ENCODE measurements at places on chromosomes 5 and 9.

DNA sequence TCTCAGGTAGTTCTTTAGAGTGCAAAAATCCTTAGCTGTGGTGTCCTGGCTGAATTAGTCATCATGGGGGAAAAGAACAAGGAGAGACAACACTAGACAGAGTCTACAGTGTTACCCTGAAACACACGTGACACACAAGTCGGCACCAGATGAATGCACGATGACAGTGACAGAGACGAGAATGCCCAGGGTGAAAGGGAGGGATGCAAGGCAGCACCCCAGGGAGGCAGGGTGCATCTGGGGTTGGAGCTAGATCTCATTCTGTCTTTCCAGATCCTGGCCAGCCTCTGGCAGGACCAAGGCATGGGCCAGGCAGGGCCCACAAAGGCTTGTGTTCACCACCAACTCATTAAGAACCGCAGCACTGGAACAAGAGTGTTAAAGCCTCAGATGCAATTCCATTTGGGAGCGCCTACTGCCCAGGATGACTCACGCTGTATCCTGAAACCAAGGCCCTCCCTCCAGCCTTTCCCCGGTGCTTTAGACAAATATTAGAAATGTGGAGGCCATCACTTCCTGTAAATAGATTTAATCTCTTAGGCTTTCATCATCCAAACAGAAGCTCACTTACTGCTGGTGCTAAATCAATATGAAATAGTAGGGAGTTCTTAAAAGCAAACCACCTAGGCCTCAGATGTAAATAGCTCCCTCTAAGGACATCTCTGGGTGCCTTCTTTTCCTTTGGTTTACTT is 56.1 kb downstream of the IRX2 start:
- no peak overlapping the region for H3K27ac ChIP-seq
- H3K4me1 ChIP-seq: no peaks in the 10 kb centered on the region
- no peak overlapping the region for H3K4me3 ChIP-seq
- H3K27me3 ChIP-seq: no peaks in the 10 kb centered on the region
- no peak for DNase-seq

- H3K27me3 ChIP-seq: no peaks in the 10 kb centered on the region
- no peak for DNase-seq
- H3K4me1 ChIP-seq: peaks cover 32% of the 10 kb centered on the region
- H3K4me3 ChIP-seq: peak overlapping the region; percentile 34
- H3K27ac ChIP-seq: peak overlapping the region; percentile 49
- H3K36me3 ChIP-seq: no peaks in the 10 kb centered on the region
These were observed 71.6 kb downstream of the GCNT1 start for GRCh38 chr9:76530458-76531110.

DNA sequence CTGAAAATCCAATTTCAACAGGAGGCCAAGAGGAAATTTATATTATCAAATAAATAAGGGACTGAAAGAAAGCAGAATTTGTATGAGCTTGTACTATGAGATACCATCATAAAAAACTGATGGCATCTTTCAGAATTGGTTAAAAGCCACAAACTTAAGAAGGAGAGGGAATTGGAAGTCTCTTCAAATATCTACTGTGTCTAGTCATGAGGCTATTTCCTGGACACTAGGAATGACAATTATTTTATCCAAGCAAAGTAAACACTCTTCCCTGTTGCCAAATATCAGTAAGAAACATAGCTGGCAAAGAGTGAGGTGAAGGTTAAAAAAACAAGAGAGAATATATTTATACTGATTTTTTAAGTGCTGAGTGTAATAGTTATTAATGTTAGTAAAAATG is 101.5 kb upstream of the ARRDC3 start:
- H3K27me3 ChIP-seq: peaks cover 4% of the 10 kb centered on the region
- no peak overlapping the region for H3K4me3 ChIP-seq
- no peak overlapping the region for H3K27ac ChIP-seq
- no peak for DNase-seq

- H3K36me3 ChIP-seq: no peaks in the 10 kb centered on the region
- no peak for DNase-seq
- no peaks in the 10 kb centered on the region for H3K27me3 ChIP-seq
- no peak overlapping the region for H3K27ac ChIP-seq
- no peak overlapping the region for H3K4me3 ChIP-seq
These were observed 50.7 kb upstream of the ARRDC3 start for GRCh38 chr5:91433861-91434260.

DNA sequence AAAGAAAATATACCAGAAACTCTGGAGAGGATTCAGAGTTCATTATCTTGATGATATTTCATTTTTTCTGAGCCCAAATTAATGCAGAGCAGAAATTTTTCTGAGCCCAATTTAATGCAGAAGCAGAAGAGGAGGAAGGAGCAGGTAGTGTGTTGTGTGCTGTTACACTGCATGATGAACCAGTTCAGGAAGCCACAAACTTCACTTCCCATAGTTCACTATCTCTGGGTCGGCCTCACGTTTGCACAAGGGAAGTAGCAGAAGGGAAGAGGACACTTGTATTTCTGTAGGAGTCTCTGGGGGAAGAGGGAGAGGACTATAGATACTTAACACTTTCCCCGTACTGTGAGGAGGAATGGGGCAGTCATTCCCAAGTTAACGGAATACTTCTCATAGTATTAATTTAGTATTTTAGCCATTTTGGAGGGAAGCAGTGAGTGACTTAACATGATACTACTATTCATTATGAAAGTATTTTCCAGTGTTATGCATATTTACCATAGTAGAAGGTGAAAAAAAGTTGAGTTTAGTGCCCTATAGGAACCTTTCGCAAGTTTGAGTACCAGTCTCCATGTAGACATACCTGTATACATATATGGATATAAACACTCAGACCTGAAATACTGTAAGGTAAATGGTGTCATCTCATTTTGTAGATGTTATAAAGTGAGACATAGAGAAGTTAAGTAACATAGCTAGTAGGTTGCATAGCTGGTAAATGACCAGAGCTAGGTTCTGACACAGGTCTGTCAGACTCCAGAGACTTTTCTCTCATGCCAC is 30.0 kb downstream of the XPA start:
- peaks cover 27% of the 10 kb centered on the region for H3K4me1 ChIP-seq
- DNase-seq: no peak
- peak overlapping the region; percentile 33 for H3K27ac ChIP-seq
- peaks cover 83% of the 10 kb centered on the region for H3K36me3 ChIP-seq
- no peak overlapping the region for H3K4me3 ChIP-seq

- no peak for DNase-seq
- H3K36me3 ChIP-seq: no peaks in the 10 kb centered on the region
- H3K4me3 ChIP-seq: no peak overlapping the region
These were observed 83.8 kb downstream of the DAB2IP start for GRCh38 chr9:121735065-121735792.

DNA sequence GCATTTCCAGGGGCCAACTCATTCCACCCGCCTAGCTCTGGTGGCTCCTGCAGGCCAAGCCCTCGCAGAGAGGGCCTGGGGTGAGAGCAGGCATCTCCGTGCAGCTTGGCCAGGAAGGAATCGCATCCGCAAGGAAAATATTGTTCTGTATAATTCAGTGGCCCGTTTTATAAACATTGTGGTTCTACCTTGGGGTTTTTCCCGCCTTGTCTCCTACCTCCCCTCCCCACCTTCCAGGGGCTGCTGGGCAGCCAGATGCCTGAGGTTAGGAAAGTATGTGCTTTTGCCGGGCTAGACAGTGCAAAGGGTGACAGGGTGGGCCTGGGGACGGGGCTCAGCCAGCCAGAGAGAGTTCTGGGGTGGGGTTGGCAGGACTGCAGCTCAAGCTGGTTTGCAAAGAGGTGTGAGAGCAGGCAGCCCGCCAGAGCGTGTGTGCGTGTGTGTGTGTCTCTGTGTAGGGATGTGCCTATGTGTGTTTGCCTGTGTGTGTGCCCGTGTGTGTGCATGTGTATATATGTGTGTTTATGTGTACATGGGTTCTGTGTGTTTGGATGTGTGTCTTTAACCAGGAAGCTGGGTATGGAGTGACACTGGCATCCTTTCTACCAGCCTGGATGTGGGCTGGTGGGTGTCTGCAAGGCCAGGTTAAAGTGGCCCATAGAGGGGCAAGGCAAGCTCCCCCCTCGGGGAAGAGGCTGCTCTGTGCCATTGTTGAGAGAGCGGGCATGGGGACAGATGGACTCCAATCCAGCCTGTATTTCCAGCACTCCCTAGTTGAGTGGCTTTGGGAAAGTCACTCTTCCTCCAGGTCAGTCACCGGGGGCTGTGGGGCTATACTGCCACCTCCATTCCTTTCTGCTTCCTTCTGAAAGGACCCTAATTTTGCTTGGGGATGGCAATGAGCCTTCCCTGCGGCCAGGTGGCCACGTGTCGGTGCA is 10.6 kb upstream of the SLC2A6 start:
- DNase-seq: no peak
- no peak overlapping the region for H3K4me3 ChIP-seq
- H3K27ac ChIP-seq: no peak overlapping the region
- H3K27me3 ChIP-seq: peaks cover 2% of the 10 kb centered on the region
- H3K4me1 ChIP-seq: peaks cover 3% of the 10 kb centered on the region

DNA sequence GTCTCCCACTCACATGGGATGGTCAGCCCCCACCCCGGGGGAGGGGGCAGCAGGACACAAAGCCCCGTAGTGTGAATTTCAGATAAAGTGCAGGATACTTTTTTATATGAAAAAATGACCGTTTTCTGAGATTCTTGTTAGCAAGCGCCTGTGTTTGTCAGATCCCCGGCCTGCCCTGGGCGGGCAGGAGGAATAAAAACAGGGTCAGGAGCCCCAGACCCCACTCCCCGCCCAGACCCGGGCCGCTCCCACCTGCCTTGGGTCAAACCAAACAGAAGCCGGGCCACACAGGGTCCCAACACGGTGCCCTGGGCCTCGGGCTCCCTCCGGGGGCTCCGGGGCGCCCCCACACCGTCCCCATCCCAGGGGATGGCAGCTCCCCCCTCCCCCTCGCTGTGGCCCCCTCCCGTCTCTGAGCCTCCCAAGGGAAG is 13.5 kb upstream of the NRARP start:
- no peak overlapping the region for H3K27ac ChIP-seq
- H3K4me3 ChIP-seq: no peak overlapping the region
- no peaks in the 10 kb centered on the region for H3K27me3 ChIP-seq
- peaks cover 5% of the 10 kb centered on the region for H3K4me1 ChIP-seq

DNA sequence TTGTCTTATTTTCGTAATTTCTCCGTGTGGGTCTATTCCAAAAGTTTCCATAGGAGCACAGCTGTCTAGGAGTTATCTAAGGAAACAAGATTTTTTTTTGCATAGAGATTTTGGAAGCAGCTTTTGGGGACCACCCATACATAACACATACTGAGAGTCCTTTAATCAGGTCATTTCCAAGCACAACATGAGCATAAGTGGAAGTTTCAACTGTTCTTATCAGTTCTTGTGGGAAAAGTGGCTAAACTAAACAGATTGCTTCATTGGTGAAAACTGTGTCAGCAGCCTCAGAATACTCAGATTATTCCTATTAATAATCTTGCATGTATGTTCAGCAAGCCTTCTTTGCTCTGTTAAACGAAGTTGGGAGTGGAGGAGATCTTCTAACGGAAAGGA is 153.6 kb upstream of the TYRP1 start:
- H3K4me1 ChIP-seq: no peaks in the 10 kb centered on the region
- no peaks in the 10 kb centered on the region for H3K27me3 ChIP-seq
- no peaks in the 10 kb centered on the region for H3K36me3 ChIP-seq
- DNase-seq: no peak
- H3K4me3 ChIP-seq: no peak overlapping the region

DNA sequence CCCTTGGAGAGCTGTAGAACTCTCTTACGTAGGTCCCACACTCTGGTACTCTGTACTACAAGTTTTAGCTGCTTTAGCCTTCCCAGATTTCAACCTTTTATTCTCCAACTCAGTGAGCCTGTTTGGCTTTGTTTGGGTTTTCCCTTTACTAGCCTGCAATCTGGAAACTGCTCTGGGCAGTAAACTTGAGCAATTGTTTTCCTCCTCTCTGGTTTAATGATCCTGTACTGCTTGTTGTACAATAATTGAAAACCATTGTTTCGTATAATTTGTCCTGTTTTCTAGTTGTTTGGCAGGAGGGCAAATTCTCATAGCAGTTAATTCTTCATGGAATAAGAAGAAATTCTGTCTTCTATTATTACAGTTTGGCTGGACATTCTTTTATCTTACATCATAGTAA is 62.8 kb upstream of the TLX3 start:
- no peaks in the 10 kb centered on the region for H3K4me1 ChIP-seq
- peaks cover 6% of the 10 kb centered on the region for H3K27me3 ChIP-seq
- H3K4me3 ChIP-seq: no peak overlapping the region
- H3K27ac ChIP-seq: no peak overlapping the region

DNA sequence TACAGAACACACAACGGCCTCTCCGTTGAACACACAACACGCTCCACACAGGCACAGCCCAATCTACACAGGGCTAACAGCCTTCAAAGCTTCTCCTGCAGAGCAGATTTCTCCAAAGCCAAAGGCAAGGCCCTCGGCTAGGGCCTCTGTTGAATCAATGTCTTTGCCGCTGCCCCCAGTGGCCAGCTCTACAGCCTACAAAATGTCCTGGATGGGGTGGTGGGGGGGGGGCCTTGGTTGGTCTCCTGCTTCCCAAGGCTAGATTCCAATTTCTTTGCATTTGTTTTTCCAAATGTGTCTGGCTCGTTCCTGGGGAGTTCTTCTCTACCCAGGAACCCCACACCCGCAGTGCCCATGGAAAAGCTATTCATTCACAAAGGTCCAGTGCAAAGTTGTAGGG is 167.2 kb downstream of the PAX5 start:
- H3K27me3 ChIP-seq: peaks cover 3% of the 10 kb centered on the region
- no peaks in the 10 kb centered on the region for H3K36me3 ChIP-seq
- DNase-seq: no peak
- H3K4me3 ChIP-seq: no peak overlapping the region

- DNase-seq: no peak
- no peak overlapping the region for H3K27ac ChIP-seq
- H3K36me3 ChIP-seq: no peaks in the 10 kb centered on the region
- peaks cover 3% of the 10 kb centered on the region for H3K27me3 ChIP-seq
These were observed 21.9 kb upstream of the TTC39B start for GRCh38 chr9:15328946-15329345.

- no peaks in the 10 kb centered on the region for H3K36me3 ChIP-seq
- no peak for DNase-seq
- H3K4me3 ChIP-seq: no peak overlapping the region
- no peaks in the 10 kb centered on the region for H3K4me1 ChIP-seq
- no peak overlapping the region for H3K27ac ChIP-seq
These were observed 162.0 kb upstream of the SNX2 start for GRCh38 chr5:122612901-122613300.

Measured in activated CD4-positive, alpha-beta memory T cell treated with anti-CD3 and anti-CD28 coated beads, Interleukin-2, amount 10 ng/mL, durations not matched to agents 7 days and 5 days (primary cell).